Pons (tissue), 1 donor: ENCODE measurements at places on chromosomes 12 and 14.
A peak's percentile ranks its signal among the peaks of the same experiment; 100 is the strongest.

DNA sequence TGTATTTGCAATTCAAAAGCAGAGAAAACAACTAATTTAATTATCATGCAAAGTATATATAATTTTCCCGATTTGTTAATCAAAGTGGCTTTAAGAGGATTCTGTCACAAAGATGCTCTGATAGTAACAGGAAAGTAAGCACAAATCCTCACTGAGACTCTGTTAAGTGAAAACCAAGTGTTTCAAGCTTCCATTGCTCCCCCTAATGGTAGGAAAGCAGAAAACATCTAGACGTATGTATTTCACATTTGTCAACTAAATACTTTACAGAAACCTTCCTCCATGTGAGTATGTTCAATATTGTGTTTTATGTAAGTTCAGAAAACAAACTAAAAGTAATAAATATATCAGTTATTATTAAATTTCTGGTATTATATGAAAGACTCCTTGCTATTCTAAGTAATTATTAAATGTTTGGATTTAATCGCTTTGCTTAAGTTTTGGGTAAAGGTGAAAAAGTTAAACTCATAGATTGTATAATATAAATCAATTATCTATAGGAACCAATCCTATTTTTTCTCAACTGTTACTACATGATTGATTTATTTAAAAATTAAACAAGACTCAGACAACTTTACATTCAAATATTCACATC, 1.5 kb upstream of the NTS start:
- DNase-seq, result peak; percentile 72

- DNase-seq, result no peak
Measured at GRCh38 chr14:81682134-81682533, 148.5 kb upstream of the SEL1L start.

- no peak for DNase-seq
Measured at GRCh38 chr12:51399891-51400290, 8.7 kb upstream of the GALNT6 start.

GRCh38 chr12:132154341-132154761, 10.1 kb downstream of the NOC4L start:
- no peak for DNase-seq

- DNase-seq, result no peak
Measured at GRCh38 chr14:70814466-70814865, 5.2 kb upstream of the MAP3K9 start.

- DNase-seq, result no peak
Measured at GRCh38 chr12:33942172-33942571, 80.1 kb upstream of the ALG10 start.

DNA sequence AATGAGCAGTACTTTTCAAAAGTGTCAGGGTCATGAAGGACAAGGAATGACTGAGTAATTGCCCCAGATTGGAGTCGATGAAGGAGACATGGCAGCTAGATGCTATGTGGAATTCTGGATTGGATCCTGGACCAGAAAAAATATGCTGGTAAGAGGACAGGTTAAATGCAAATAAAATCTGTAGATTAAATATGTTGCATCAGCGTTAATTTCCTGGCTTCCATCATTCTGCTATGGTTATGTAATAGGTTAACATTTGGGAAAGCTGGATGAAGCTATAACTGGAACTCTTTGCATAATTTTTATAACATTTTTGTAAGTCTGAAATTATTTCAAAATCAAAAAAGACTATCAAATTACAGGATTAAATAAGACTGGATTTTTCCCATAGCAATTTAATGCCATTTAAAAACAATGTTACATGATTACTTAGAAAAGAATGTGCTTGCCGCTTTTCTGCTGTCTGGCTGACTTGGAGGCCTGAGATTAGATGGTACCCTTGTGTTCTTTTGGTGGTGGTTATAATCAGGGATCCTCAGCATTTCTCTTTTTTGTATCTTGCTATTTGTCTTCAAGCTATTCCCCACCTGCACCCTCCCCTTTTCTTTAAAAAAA, 65.1 kb downstream of the FBXW8 start:
- DNase-seq, result no peak

DNA sequence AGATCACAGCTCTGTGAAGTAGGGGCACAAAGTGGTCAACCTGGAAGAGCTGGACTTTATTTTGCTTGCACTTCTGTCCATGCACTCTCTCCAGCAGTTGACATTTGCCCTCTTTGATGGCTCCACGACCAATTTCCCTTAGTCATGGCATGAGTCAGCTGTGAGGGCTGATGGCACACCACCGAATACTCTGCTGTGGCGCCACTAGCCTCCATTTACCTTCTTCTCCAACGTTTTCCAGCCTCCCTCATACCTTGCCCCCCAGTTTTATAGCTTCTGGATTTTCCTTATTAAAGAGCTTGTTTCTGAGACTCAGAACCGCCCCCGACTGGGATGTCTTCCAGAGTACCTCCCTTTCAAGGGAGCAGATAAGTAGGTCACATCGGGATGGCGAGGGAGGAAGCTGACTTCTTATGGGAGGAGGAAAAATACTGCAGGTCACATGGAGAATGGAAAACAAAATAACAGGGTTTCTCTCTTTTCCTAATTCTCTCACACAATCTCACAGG, 17.6 kb downstream of the NINJ2 start:
- peak; percentile 71 for DNase-seq

DNA sequence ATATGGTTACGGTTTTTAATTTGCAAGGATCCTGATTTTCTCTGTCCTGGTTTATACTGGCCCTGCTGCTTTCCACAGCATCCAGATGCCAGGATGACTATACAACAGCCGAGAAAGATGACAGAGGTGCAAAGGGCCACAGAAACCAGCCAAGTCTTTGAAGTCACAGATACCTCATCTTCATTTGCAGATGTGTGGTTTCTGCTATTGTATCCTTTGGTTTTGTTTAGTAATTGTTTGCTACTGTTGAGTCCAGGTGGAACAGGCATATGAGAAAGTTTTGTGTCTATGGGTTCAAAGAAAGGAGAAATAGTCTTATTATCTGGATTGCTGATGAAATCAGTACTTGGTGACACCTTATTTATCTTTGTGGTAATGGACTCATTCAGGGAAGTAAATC, 17.3 kb upstream of the KLHL42 start:
- DNase-seq, result no peak

DNA sequence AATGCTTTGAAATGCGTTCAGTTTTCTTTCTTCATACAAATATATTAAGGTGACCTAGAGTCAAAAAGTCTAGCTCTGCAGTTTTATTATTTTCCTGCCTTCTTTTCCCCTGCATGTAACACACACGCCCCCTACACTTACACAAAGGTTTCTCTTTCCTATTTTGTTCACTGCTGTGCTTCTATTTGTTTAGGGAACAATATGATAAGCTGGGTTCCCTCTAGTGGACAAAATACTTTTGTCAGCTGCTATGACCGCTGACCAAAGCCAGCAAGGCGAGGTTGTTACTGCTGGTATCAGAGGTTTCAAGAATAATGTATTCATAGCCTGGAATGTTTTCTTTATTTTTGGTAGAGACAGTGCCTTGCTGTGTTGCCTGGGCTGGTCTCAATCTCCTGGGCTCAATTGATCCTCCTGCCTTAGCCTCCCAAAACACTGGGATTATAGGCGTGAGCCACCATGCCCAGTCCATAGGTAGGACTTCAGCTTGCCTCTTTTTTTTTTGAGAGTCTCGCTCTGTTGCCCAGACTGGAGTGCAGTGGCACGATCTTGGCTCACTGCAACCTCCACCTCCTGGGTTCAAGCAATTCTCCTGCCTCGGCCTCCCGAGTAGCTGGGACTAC, 33.4 kb downstream of the FNTB start:
- DNase-seq, result peak; percentile 98

DNA sequence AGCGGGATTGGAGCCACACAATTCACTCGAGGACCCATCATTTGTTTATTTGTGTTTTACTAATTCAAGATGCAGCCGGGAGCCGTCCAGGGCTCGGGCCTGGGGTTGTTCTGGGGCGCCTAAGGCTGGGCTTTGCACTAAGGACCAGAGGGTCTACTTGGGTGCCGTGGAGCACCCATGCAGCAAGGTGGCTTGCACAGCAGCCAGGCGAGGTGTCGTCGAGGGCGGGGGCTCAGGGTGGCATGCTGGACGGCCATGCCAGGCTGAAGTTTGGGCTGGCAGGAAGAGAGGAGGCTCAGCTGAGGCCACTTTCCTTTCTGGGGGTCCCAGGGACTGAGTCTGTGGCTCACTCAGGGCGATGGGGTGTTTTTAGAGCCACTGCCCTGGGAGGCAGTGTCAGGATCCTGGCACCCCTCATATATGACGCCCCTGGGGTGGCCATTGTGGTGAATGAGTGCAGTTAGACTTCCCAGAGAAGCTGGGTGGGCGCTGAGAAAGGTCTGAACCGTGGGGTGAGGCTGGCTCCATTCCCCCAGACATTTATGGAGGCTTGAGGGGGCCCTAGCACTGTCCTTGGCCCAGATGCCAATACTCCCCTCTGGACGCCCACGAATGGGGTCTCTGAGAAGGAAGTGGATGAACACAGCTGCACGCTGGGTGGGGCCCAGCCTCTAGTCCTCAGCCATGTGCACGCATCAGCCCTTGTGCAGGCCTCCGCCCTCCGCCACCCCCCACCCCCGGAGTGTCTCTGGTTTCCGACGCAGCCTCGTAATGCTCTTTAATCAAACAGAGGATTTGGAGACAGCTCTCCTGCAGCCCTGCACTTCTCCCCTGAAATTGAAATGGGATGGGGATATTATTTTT, 11.3 kb downstream of the MEG3 start:
- DNase-seq, result no peak

GRCh38 chr12:92278378-92278828, 132.8 kb upstream of the BTG1 start:
- no peak for DNase-seq

- no peak for DNase-seq
Measured at GRCh38 chr14:106309423-106309822, 783.0 kb downstream of the TMEM121 start.

DNA sequence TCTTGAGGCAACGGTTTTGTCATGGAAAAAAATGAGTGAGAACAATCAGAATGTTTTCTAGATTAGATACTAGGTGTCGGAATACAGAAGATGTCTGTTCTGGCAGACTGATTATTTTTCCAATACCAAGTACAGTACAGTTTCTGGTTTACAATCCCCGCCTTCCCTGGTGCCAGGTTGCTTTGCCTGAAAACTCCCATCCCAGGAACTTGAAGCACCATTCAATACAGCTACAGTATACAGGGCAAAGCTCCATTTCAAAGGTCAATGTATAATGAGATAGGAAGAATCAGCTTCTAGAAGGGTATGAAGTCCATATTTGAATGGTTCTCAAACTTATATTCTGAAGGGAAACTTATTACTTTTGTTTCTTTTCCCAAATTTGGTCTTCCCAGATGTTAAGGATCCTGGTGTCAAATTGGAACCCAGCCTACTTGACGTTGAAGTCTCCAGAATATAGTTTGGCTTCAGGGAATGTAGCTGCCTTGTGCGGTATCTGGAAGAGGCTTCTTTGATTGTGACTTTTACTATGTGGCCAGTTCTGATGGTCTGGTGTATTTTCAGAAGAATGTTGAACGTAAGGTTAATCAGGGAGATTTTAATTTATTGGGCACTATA, 238.0 kb upstream of the ATP2B1 start:
- DNase-seq, result no peak

- DNase-seq, result peak; percentile 56
Measured at GRCh38 chr12:74401966-74402365, 135.7 kb upstream of the ATXN7L3B start.

GRCh38 chr12:93978553-93978952, 169.8 kb upstream of the PLXNC1 start:
- DNase-seq, result no peak

DNA sequence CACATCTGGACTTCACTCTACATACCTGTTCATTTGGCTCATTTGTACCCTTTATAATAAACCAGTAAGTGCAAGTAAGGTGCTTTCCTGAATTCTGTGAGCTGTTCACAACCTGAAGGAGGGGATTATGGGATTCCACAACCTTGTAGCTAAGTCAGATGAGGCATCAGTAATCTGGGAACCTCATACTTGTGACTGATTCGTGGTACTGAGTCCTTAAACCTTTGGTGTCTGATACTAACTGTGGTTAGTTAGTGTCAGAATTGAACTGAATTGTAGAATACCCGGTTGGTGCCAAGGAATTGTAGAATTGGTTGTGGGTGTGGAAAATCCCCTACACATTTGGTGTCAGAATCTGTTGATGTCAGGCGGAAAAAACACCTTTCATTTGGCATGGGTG, 83.4 kb downstream of the TMX1 start:
- no peak for DNase-seq

DNA sequence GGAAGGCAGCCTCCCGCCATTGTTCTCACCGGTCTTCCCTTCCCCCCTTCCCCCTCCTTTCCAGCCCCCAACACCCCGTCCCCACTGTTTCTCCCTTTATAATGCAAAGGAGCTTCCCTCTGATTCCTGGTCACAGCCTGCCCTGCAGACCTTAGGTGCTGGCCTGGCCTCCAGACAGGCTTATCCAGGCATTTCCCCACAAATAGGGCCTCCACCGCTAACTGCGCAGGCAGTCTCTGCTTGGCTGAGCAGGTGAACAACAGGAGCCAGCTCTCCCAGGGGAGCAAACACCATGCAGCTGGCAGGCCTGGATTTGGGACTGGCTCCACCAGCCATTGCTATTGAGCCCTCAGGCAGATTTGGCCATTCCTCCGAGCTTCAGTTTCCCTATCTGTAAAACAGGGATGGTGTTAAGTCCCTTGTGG, 46.0 kb downstream of the SMIM41 start:
- DNase-seq, result no peak

DNA sequence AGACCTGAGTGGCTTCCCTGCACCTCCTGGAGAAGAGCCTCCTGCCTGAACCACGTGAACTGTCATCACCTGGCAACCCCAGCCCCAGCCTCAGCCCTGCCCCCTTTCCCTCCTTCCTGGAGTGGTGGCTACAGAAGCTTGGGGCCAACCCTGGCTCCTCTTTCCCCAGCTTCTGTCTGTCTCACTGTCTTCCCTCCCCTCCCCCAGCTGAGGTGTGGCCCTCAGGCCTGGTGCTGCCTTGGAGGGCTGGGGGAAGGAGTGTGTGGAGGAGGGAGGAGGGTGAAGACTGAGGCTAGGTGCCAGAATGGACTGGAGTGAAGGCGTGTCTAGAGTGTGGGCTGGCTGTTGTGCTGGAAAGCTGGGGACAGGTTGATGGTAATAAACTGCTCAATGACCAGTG, 9.7 kb downstream of the NFATC4 start:
- no peak for DNase-seq

- DNase-seq, result no peak
Measured at GRCh38 chr12:65155784-65156183, 13.6 kb upstream of the LEMD3 start.
